ENCODE measurements at places on chromosomes 12 and 14. TPM values are rescaled to one million over a fixed set of nuclear protein-coding genes. Genes with fewer than 3 reads are reported as not detected.
A peak's percentile ranks its signal among the peaks of the same experiment; 100 is the strongest.

Gene KICS2
- polyA plus RNA-seq: 12.0 TPM

Gene KCNA1
- not detected for polyA plus RNA-seq

Gene CCDC92
- 21.6 TPM for polyA plus RNA-seq

Gene FOXM1
- polyA plus RNA-seq: 1.7 TPM

Gene TIGAR
- 5.1 TPM for polyA plus RNA-seq

Gene LAG3
- 12.6 TPM for polyA plus RNA-seq

DNA sequence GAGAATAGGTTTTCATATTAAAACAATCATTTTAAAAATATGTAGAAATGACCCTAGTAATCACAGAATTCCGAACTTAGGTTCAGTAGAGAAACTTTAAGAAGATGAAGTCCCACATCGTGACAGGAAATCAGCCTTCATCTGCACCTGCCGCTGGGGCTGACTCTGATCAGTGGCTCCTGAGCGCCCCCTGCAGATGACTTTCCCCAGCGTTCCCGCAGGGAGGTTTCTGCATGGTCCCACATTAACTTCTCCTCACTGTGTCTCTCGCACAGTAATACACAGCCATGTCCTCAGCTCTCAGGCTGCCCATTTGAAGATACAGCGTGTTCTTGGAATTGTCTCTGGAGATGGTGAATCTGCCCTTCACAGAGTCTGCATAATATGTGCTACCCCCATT is 1131.1 kb downstream of the TMEM121 start:
- DNase-seq: no peak
- H3K27me3 ChIP-seq: no peaks in the 10 kb centered on the region
- H3K27ac ChIP-seq: no peak overlapping the region
- no peaks in the 10 kb centered on the region for H3K4me1 ChIP-seq

- DNase-seq: no peak
- no peaks in the 10 kb centered on the region for H3K27me3 ChIP-seq
- no peaks in the 10 kb centered on the region for H3K36me3 ChIP-seq
- no peaks in the 10 kb centered on the region for H3K4me1 ChIP-seq
Measured at GRCh38 chr12:43273467-43273866, 278.5 kb downstream of the ADAMTS20 start.

GRCh38 chr12:45611061-45611460 is 118.4 kb upstream of the ARID2 start:
- H3K4me3 ChIP-seq: no peak overlapping the region
- no peaks in the 10 kb centered on the region for H3K36me3 ChIP-seq
- H3K4me1 ChIP-seq: no peaks in the 10 kb centered on the region
- H3K27ac ChIP-seq: no peak overlapping the region
- H3K27me3 ChIP-seq: no peaks in the 10 kb centered on the region

DNA sequence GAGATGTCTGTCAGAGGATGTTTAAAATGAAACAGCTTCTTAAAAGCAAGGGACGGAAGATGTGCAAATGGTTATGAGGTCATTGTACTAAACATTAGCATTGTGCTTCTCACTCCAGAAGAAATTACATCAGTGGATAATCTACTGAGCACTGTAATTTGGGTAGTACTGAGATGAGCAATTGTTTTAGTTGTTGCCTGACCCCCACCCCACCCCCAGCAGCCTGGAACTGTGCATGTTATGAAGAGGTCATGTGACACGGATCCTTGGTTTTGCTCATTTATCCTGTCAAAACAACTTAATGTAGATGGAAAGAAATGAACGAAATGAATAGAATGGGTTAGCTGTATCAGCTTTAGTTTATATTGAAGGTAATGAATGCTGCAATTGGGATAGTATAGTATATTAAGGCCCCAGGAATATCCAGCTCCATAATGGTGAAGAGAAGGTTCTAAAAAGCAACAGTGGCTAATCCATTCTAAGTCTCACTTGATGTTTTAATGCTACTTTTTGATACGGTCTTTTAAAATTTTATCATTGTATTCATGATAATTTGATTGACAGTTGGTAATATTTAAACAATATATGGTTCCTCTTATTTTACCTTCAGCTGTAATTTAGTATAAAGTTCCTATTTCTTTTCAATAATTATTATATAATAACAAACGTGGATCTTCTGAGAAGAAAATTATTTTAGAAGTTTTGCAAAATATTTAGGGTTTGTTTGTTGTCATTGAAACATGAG is 58.5 kb downstream of the WNK1 start:
- peak overlapping the region; percentile 53 for H3K4me3 ChIP-seq
- peak overlapping the region; percentile 71 for H3K27ac ChIP-seq
- H3K4me1 ChIP-seq: peaks cover 74% of the 10 kb centered on the region

GRCh38 chr14:54025661-54026060 is 69.0 kb upstream of the BMP4 start:
- H3K27ac ChIP-seq: no peak overlapping the region
- no peak overlapping the region for H3K4me3 ChIP-seq
- no peaks in the 10 kb centered on the region for H3K36me3 ChIP-seq
- no peaks in the 10 kb centered on the region for H3K27me3 ChIP-seq
- DNase-seq: no peak

DNA sequence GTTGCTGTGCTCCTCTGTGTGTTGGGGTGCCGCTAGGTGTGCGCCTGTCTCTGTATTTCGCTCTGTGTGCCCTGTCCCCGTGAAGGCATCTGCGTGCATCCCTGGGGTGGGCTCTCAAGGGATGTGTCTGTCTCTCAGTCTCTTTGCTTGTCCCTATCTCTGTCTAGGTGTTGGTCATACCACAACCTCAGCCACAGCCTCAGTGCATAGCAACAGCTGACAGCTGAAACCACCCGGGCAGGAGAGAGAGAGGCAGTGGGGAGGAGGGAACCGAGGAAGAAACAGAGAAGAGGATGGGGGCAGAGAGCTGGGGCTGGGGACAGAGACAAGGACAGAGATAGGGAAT is 953 bp upstream of the NXPH4 start:
- H3K4me3 ChIP-seq: peak overlapping the region; percentile 0
- no peaks in the 10 kb centered on the region for H3K36me3 ChIP-seq
- peaks cover 44% of the 10 kb centered on the region for H3K4me1 ChIP-seq
- H3K27ac ChIP-seq: no peak overlapping the region

- no peak for DNase-seq
- H3K4me3 ChIP-seq: peak overlapping the region; percentile 98
- H3K36me3 ChIP-seq: peaks cover 53% of the 10 kb centered on the region
- peak overlapping the region; percentile 99 for H3K27ac ChIP-seq
- peaks cover 36% of the 10 kb centered on the region for H3K4me1 ChIP-seq
Measured at GRCh38 chr14:23093991-23094665, 808 bp downstream of the ACIN1 start.

DNA sequence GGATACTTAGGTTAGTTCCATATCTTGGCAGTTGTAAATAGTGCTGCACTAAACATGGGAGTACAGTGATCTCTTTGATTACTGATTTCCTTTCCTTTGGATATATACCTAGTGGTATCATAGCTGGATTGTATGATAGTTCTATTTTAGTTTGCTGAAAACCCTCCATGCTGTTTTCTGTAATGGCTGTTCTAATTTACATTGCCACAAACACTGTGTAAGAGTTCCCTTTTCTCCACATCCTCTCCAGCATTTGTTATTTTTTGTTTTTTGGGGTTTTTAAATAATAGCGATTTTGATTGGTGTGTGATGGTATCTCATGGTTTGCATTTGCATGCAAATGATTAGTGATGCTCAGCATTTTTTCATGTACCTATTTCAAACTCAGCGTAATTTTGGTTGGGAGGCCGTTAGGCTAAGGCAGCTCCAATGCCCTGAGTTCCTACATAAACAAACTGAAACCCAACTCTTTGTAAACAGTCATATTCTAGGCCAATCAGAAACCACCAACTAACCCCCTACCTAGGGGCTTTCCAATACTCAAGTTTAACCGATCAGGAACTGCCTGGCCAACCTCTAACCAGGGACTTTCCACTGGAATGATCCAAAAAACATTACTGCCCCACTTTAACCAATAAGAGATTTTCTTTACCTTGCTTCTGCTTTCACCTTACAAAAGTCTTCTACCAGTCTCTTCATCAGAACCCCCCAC is 171.6 kb downstream of the FBXL14 start:
- no peaks in the 10 kb centered on the region for H3K27me3 ChIP-seq
- no peak overlapping the region for H3K27ac ChIP-seq
- H3K4me1 ChIP-seq: no peaks in the 10 kb centered on the region
- DNase-seq: no peak

DNA sequence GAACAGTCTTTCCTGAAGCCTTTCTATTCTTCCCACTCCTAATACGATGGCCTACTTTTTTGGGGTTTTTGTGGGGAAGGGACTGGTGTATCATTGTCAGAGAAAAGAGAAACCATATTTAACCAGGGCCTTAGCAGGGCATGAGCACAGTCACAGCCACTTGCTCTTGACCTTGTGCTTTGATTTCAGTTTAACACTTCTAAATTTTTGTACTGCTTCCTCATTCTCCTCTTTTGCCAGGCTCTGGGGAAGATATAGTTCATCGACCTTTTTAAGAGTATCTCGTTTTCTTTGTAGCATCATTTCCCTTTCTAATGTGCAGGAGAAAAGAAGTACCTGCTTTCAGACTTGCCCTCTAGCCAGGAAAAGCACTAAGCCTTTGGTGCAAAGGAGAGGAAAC is 2.2 kb downstream of the ZBTB1 start:
- peak overlapping the region; percentile 86 for H3K4me3 ChIP-seq
- no peak for DNase-seq
- no peaks in the 10 kb centered on the region for H3K36me3 ChIP-seq
- peaks cover 71% of the 10 kb centered on the region for H3K4me1 ChIP-seq

DNA sequence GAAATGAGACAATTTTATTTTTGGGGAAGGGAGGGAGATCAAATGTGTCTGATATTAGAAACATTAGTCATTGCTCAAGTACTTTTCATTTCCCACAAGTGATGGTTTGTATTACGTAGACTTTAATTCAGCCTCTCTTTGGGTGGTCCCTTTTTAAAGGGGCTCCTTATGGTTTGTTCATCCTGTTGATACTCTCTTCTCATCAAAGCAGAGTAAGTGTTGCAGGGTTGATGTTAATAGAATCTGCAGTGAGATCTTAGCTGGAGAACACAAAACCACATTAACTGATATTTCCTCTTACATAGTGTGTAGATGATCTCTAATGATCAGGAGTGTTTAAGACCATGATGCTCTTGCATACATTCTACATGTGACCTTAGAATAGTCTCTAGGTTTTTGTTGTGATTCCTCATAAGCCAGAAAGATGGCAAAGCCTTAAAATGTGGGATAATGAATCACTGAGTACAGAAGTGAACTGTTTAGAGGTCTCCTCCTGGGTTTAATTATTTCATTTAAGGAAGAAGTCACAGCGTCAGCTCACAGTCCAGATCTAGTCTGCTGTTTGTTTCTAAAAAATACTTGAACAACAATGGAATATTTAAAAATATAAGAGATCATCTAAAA is 87.4 kb upstream of the PTPRR start:
- no peak overlapping the region for H3K4me3 ChIP-seq
- no peaks in the 10 kb centered on the region for H3K27me3 ChIP-seq
- no peak for DNase-seq
- no peaks in the 10 kb centered on the region for H3K4me1 ChIP-seq

DNA sequence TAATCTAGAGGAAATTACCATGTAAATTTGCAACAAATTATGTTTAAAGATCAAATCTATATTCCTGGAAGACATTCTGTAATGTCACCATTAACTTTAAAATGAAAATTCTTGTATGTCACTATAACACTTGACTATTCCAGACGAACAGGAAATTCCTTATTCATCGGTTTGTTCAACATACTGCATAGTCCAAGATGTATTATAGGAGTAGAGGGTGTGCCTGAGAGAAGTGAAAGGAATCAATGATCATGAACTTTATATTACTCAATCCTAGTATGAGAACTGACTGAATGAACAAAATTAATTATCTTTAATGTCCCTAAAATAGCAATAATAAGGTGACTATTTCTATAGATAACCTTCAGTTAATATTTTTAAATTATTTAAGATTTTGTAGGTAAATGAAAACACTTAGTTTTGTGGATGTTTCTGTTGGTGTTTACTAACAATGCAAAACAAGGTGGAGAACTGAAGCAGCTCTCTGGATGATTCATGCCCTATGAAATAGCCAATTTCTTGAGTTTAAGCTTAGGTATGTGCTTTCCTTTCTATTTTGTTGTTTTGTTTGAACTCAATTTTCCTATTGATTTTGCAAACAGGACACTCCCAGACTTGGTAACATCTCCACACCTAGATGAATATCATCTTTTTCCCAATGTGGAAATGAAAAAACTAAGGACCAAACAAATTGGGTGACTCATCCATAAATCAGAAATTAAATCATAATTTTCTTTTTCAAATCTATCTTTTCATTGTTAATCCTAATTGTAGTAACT is 18.2 kb upstream of the ITPR2 start:
- H3K27ac ChIP-seq: no peak overlapping the region
- no peak overlapping the region for H3K4me3 ChIP-seq
- DNase-seq: no peak
- no peaks in the 10 kb centered on the region for H3K4me1 ChIP-seq
- no peaks in the 10 kb centered on the region for H3K36me3 ChIP-seq

GRCh38 chr12:48852734-48853688 is 1.0 kb upstream of the DDX23 start:
- H3K4me3 ChIP-seq: peak overlapping the region; percentile 96
- no peaks in the 10 kb centered on the region for H3K27me3 ChIP-seq
- H3K36me3 ChIP-seq: peaks cover 11% of the 10 kb centered on the region
- peak overlapping the region; percentile 89 for H3K27ac ChIP-seq

DNA sequence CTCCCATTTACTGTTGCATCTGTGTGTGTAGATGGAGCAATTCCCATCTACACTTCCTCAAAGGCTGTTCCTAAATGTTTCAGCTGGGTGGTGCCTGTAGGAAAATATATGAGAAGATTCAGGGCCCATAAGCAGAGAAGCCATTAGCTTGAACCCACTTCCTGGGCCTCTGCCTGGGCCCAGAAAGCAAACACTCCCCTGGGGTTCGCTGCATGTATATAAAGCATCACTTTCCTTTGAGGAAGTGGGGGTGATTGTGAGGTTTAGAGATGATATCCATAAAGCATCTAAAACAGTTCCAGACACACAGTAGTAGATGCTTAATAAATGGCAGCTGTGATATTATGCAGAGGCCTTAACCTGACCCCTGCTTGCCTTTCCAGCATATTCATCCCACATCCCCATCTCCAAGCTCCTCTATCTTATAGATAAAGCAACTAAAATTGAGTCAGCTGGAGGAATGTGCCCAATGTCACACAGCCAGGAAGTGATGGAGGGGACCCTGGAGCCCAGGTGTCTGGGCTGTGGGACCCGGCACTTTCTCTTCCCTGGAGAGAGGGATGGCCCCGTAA is 280.0 kb upstream of the CRY1 start:
- peaks cover 60% of the 10 kb centered on the region for H3K4me1 ChIP-seq
- H3K36me3 ChIP-seq: no peaks in the 10 kb centered on the region
- no peak for DNase-seq
- H3K27me3 ChIP-seq: no peaks in the 10 kb centered on the region
- no peak overlapping the region for H3K4me3 ChIP-seq

- no peaks in the 10 kb centered on the region for H3K36me3 ChIP-seq
- peak; percentile 36 for DNase-seq
- no peaks in the 10 kb centered on the region for H3K4me1 ChIP-seq
- no peak overlapping the region for H3K4me3 ChIP-seq
Measured at GRCh38 chr14:106556665-106557289, 1030.4 kb downstream of the TMEM121 start.

- H3K4me3 ChIP-seq: no peak overlapping the region
- H3K27me3 ChIP-seq: no peaks in the 10 kb centered on the region
- no peaks in the 10 kb centered on the region for H3K4me1 ChIP-seq
Measured at GRCh38 chr14:29240066-29240465, 473.5 kb downstream of the FOXG1 start.
